ENCODE measurements at places on chromosomes 11 and 22.

DNA sequence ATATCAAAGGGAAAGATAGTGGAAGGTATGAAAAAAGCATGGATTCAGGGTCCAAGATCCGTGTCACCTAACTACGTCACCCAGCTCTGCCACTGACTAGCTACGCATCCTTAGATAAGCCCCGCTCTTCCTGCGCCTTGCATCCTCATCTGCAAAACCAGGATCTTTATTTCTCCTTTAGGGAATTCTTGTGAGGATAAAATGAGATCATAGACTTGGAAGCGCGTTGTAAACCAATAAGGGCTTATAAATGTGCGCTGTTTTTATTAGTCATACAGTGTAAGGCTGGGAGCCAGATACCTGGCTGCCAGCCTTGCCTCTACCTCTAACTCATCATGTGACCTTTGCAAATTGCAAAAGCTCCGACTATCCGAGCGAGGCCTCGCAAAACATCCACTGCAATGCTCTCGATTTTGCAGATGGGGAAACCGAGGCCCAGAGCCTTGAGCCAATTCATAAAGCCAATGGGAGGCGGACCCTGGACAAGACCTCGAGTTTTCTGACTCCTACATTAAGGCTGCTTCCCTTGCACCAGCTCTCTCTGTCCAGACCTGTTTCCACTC, 753 bp downstream of the PRPF19 start:
- peak; percentile 34 for DNase-seq

DNA sequence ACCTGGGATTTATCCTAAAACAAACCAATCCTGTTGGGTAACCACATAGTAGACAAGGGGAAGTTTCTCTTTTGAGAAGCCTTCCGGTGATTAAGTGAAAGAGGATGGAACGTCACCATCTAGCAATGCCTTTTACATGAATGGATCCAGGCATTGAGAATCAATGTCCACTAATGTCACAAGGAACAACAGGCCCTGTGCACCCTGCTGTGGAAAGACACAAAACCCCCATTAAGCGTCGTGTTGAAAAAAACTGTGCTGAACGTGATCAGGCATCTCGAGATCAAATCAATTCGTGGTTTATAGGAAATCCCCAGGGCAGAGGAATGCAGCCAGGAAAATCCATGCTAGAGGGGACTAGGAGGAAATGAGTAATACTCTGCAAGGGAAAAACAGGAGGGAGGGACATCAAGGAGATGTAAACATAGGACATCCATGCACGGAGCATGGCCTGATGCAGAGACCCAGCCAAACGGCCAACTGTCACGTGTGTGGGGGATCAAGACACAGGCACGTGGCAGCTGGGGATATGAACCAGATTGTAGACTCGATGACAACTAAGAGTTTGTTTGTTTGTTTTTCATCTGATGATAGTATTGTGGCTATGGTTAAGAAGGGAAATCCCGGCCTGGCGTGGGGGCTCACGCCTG, 38.6 kb upstream of the CARS1 start:
- no peak for DNase-seq

- DNase-seq = peak; percentile 3
These were observed 20.3 kb upstream of the TENM4 start for GRCh38 chr11:79461144-79461543.

- no peak for DNase-seq
These were observed 154.2 kb downstream of the LARGE1 start for GRCh38 chr22:33766091-33766490.

- no peak for DNase-seq
These were observed 204.5 kb downstream of the CSNK2A3 start for GRCh38 chr11:11148596-11148995.

- DNase-seq = no peak
These were observed 12.3 kb downstream of the ABTB2 start for GRCh38 chr11:34345540-34345876.

GRCh38 chr11:129287920-129288319, 87.7 kb upstream of the BARX2 start:
- DNase-seq = no peak

DNA sequence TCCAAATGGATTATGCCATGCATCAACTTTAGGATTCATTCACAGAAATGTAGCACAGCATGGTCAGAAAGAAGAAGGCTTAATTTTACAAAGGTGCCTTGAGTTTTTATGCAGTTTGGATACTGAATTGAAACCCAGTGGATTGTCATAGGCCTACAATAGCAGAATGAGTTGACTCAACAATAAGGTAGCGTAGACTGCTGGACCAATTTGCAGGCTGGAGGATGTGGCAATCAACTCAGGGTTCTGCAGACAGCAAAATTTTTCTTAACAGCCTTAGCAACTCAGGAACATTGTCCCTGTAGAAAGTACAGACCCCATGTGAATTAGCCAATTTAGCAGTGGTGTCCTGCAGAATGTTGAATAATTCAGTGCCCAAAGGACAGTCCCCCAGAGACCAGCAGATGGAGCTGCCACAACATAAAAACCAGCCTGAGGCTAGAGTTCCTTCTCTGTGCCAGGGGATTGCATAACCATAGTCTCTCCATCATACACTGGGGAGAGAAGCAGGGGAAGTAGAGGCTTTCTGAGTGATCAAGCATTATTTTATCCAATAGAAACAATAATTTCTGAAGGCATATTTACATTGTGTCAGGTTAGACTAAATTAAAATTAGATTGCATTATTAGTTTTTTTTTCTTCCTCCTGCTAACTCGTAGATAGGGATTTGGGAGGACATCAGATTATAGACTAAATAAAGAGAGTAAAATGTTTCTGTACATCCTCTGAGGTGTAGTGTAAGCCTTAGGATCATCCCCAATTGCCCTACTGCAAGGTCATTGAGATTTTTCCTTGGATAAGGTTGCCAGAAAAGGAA, 20.3 kb upstream of the MRPL17 start:
- peak; percentile 59 for DNase-seq

DNA sequence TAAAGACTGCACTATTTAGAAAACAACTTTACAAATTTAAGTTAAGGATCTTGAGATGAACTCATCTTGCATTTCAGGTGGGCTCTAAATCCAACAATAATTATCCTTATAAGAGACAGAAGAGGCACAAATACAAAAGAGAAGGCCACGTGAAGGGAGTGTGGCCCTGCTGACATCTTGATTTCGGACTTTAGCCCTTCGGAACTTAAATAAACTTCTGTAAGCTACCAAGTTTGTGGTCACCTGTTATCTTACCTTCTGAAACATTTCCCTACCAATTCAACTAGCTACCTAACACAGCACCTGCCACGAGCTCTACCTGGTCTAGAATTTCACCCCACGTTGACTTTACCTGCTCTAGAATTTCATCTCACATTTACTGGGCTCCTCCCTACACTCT, 42.9 kb upstream of the ARHGAP32 start:
- DNase-seq = no peak

GRCh38 chr11:2758751-2759150, 59.0 kb upstream of the KCNQ1OT1 start:
- no peak for DNase-seq

- DNase-seq = peak; percentile 33
These were observed at the start of gene C11orf97 for GRCh38 chr11:94511932-94512781. C11orf97 (plus strand) TSS chr11:94512461; CDS start chr11:94512529, 68 bp downstream.

GRCh38 chr22:39123751-39124581, 26.9 kb downstream of the APOBEC3H start:
- no peak for DNase-seq

- no peak for DNase-seq
These were observed 89.0 kb downstream of the SHANK2 start for GRCh38 chr11:71163371-71163770.

- no peak for DNase-seq
These were observed 6.0 kb downstream of the PKNOX2 start for GRCh38 chr11:125170510-125171031.

- DNase-seq = no peak
These were observed 1.6 kb downstream of the MARK2 start for GRCh38 chr11:63840356-63841060.

GRCh38 chr11:121451986-121452608, at the start of gene SORL1:
SORL1 (plus strand) TSS chr11:121452314; CDS start chr11:121452332, 18 bp downstream.
- DNase-seq = peak; percentile 27

- no peak for DNase-seq
These were observed 18.4 kb downstream of the SLCO2B1 start for GRCh38 chr11:75169101-75169885.

DNA sequence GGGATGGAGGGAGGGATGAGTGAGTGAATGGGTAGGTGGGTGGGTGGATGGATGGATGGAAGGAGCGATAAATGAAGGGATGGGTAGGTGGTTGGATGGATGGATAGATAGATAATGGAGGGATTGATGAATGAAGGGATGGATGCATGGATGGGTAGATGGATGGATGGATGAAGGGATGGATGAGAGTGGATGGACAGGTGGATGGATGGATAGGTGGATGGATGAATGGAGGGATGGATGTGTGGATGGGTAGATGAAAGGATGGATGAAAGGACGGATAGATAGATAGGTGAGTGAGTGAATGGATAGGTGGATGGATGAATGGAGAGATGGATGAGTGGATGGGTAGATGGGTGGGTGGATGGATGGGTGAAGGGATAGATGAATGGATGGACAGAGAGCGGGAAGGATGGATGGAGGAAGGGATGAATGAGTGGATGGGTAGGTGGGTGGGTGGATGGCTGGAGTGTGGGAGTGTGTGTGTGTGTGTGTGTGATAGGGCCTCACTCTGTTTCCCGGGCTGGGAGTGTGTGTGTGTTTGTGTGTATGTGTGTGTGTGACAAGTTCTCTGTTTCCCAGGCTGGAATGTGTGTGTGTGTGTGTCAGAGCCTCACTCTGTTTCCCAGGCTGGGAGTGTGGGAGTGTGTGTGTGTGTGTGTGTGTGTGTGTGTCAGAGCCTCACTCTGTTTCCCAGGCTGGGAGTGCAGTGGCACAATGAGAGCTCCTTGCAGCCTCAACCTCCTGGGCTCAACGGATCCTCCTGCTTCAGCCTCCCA, 2.1 kb upstream of the PRR33 start:
- DNase-seq = no peak

- DNase-seq = no peak
These were observed 11.3 kb downstream of the P2RY2 start for GRCh38 chr11:73229321-73229895.

GRCh38 chr11:128627666-128628324, 40.4 kb upstream of the ETS1 start:
- DNase-seq = no peak

- no peak for DNase-seq
These were observed 49.2 kb downstream of the OTOG start for GRCh38 chr11:17596310-17596669.

- no peak for DNase-seq
These were observed 17.8 kb upstream of the TP53I11 start for GRCh38 chr11:44968510-44968909.

DNA sequence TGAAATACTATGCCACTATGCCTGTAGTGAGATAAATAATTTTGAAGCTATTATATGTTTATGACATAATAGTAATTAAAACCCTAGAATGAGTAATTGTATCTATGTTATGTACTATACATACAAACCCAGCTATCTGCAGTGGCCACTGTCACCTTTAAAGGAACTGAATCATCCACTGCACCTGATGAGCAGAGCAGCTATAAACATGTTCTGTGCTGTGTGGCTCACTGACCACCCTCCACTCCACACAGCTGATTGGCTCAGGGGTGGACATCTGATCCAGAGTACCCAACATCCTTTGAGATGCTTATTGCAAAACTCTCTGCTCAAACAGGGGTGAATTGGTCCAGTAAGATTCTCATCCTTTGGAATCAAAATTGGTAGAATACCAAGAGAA, 19.2 kb upstream of the RRAS2 start:
- no peak for DNase-seq

DNA sequence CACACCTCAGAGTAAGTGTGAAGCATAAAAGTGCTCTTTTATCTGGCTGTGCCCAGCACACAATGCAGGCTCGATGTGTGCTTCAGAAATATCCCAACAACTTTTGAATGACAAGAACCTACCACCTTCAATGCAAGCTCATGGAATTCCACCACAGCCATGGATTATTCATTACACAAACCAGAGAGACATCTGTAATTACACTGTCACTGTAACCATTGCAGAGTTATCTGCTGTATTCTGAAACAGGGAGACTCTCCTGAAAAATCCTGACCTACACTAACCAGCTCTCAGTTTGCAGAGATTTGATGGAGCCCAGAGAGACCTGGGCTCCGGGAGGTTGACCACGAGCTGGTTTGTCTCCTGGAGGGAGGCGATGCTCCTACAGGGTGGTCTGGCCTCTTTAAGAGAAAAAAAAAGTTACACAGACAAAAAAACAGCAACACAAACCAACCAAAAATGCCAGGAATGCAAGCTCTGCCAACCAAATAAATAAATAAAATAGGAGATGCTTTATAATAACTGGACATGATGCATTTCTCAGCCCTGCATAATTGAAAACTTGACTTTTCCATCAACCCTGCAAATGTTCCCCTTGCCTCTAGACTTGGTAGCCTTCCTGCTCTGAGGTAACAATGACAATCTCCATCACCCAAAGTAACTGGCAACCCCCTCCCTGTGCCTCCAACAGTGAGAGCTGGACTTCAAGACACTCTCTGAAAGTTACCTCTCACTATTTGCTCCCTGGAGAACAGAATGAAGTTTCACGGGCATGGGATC, 69.7 kb downstream of the ETS1 start:
- DNase-seq = no peak

DNA sequence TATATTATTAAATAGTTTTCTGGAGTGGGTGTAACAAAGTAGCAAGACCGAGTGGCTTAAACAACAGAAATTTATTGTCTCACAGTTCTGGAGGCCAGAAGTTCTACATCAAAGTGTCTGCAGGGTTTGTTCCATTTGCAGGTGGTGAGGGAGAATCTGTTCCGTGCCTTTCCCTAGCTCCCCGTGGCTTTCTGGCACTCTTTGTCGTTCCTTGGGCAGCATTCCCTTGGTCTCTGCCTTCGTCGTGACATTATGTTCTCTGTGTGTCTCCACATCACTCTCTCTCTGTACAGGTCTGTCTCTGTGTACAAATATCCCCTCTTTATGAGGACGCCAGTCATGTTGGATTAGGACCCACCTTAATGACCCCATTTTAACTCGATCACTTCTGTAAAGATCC, 38.2 kb downstream of the LDLRAD3 start:
- no peak for DNase-seq

GRCh38 chr22:34587357-34588356, 478.3 kb upstream of the ISX start:
- DNase-seq = no peak

- DNase-seq = no peak
These were observed 119.4 kb downstream of the HIPK3 start for GRCh38 chr11:33376331-33377310.

GRCh38 chr22:40673017-40673416, 6.3 kb upstream of the MCHR1 start:
- DNase-seq = no peak

GRCh38 chr11:42840176-42840829, 471.5 kb upstream of the API5 start:
- DNase-seq = no peak

- no peak for DNase-seq
These were observed 23.2 kb upstream of the KCNQ1OT1 start for GRCh38 chr11:2722955-2723354.

GRCh38 chr11:474914-475506, 24.9 kb downstream of the PTDSS2 start:
- no peak for DNase-seq

DNA sequence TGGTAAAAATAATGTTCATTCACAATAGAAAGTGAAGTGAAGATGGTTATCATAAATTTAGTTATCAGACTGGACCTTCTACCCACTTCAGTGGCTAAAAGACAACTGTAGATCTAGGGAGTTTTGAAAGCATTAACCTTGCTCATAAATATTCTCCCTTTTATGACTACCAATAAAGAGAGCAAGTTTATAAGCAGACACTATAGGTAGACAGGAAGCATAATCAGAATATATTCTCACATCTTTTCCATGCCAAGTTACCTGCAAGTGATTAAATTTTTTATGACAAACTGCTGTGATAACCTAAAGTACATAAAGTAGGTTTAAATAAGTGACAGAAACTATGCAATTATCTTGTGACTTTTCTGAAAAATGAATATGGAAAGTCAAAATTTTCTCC, 62.5 kb downstream of the LUZP2 start:
- DNase-seq = no peak
